ENCODE measurements at places on chromosomes 13 and 19. TPM values are rescaled to one million over a fixed set of nuclear protein-coding genes. Genes with fewer than 3 reads are reported as not detected.

IZUMO2 gene
- total RNA-seq: not detected

ZNF600 gene
- total RNA-seq: 4.1 TPM

EFNA2 gene
- not detected for total RNA-seq

DLEU7 gene
- not detected for total RNA-seq

LIM2 gene
- total RNA-seq: not detected

LILRA1 gene
- not detected for total RNA-seq

CCL25 gene
- not detected for total RNA-seq

POU4F1 gene
- not detected for total RNA-seq

YJU2 gene
- total RNA-seq: 23.7 TPM

KLHL1 gene
- not detected for total RNA-seq

PSG1 gene
- under 0.01 TPM for total RNA-seq

LILRB2 gene
- not detected for total RNA-seq

CD209 gene
- under 0.01 TPM for total RNA-seq

IRGC gene
- not detected for total RNA-seq

FAM216B gene
- not detected for total RNA-seq

TLE6 gene
- 2.7 TPM for total RNA-seq

PRODH2 gene
- not detected for total RNA-seq

CLEC17A gene
- total RNA-seq: not detected

PTGER1 gene
- total RNA-seq: 0.17 TPM

TEKTIP1 gene
- total RNA-seq: not detected

MYPOP gene
- total RNA-seq: 2.7 TPM

FXYD1 gene
- total RNA-seq: not detected

CACNG6 gene
- 0.84 TPM for total RNA-seq

KIR3DL1 gene
- not detected for total RNA-seq

CEACAM3 gene
- total RNA-seq: not detected

NTF4 gene
- total RNA-seq: not detected

BEST2 gene
- total RNA-seq: not detected

CFAP97D2 gene
- not detected for total RNA-seq

CHST8 gene
- 0.09 TPM for total RNA-seq

FREM2 gene
- total RNA-seq: 0.05 TPM

KLK14 gene
- total RNA-seq: not detected

KCNC3 gene
- 0.51 TPM for total RNA-seq

RASGRP4 gene
- not detected for total RNA-seq

DHDH gene
- not detected for total RNA-seq

ZNF480 gene
- 4.9 TPM for total RNA-seq

ZNF837 gene
- 4.1 TPM for total RNA-seq

SPTBN4 gene
- total RNA-seq: 0.05 TPM

Measured in dermis blood vessel endothelial cell (primary cell).